Inflammatory macrophage treated with lipopolysaccharide for 1 hour (primary cell): ENCODE measurements at places on chromosomes 4 and X.

DNA sequence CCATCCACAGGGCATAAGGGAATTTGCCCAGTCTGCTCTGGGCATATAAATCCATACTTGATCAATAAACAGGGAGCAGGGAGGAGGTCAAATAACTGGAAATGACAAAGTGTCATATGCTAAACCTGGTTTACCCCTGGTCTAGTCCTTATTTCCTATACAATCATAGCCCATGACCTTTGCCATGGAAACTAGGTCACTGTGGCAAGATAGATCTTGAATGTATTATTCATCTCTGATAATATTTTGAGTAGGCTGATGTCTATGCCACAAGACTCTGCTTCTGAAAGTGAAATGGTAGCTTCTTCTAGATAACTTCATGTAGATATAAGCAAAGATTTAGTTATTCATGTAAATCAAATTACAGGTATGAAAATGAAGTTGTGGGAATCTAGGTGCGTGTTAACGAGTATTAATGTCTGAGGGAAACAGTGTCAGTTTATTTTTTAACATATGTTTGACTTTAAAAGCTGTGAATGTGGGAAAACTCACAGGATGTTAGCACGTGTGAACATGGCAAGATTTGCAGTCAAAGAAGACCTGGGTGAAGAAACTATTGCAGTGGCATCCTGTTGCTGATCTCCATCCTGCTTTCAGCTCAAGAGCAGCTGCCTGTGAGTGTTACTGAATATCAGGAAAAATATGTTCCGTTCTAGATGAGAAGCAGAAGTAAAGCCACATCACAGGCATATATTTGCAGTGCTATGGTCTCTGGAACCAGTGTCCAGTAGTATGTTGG is 81.8 kb upstream of the NDP start:
- no peak for DNase-seq

GRCh38 chr4:1297456-1298325 is 8.0 kb downstream of the MAEA start:
- DNase-seq = no peak

GRCh38 chr4:141311246-141312204 is 90.8 kb downstream of the ZNF330 start:
- peak; percentile 90 for DNase-seq

- no peak for DNase-seq
Measured at GRCh38 chr4:126081336-126081735, 766.6 kb downstream of the FAT4 start.

- DNase-seq = no peak
Measured at GRCh38 chrX:51144828-51145442, 187.7 kb upstream of the NUDT10 start.

- DNase-seq = no peak
Measured at GRCh38 chrX:1354036-1355019, 17.7 kb downstream of the IL3RA start.

DNA sequence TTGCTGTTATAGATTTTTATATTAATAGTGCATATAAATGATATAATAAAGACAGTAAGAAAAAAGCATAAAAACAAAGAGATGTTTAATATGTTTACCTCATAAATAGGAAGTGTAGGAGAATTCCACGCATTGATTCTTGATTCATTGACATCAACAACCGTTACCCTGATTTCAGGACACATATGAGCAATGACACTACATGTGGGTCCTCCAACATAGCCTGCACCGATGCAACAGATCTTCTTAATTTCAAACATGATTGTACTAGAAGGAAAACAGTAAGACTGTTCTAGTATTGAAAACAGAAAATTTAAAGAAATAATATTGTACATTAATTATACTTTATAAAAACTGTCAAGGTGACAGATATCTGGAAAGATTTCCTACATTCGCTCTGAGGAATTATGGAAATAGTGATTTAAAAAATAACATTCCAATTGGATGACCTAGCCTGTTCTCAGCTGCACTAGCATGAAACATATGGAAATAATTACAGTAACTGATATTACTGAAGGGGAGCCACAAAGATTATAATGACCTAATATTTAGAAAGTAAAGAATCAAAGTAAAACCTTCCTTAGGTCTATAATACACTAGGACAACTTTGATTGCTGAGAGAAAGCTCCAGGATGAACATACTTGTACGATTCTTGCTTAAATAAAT is 5.9 kb downstream of the UGDH start:
- no peak for DNase-seq

GRCh38 chr4:72442715-72443114 is 126.3 kb downstream of the ADAMTS3 start:
- no peak for DNase-seq

DNA sequence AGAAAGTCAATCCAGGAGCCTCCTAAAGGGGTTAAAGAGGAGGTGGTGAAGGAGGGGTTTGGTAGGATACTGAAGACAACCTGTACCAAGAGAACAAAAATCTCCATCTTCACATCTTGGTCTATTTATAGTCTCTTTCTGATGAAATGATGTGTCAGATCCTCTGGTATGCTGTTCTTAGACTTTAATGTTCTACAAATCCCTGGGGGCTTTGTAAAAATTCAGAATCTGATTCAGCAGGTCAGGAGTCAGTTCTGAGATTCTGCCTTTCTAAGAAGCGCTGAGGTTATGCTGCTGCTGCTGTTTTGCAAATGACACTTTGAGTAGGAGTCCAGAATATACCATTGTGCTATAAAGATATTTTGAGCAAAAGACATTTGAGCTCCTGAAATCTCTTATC is 172.9 kb upstream of the GLRA2 start:
- DNase-seq = no peak
